ENCODE measurements at places on chromosomes 11 and 22. TPM values are rescaled to one million over a fixed set of nuclear protein-coding genes. Genes with fewer than 3 reads are reported as not detected.
A peak's percentile ranks its signal among the peaks of the same experiment; 100 is the strongest.

- no peaks in the 10 kb centered on the region for H3K27me3 ChIP-seq
- H3K4me3 ChIP-seq, result no peak overlapping the region
- H3K36me3 ChIP-seq, result no peaks in the 10 kb centered on the region
- no peaks in the 10 kb centered on the region for H3K4me1 ChIP-seq
Measured at GRCh38 chr11:101727451-101727850, 143.6 kb upstream of the TRPC6 start.

DNA sequence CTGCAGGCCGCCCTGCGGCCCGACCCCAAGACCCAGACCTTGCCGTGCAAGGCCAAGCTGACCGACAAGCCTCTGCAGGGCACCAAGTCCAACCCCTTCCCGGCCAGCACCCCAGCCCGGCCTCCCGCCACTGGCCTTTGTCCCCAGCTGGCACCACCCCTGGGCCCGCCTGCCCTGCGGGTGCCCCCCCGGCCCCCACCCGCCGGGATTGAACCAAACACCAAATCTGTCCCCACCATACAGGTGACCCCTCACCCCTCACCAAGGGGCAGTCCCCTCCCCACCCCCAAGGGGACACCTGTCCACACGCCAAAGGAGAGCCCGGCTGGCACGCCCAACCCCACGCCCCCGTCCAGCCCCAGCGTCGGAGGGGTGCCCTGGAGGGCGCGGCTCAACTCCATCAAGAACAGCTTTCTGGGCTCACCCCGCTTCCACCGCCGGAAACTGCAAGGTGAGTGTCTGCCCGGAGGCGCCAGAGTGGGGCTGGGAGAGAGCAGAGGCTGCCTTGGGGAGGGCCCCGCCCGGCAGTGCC lies 36.2 kb downstream of the MOB2 start:
- no peak overlapping the region for H3K27ac ChIP-seq
- no peaks in the 10 kb centered on the region for H3K4me1 ChIP-seq
- H3K4me3 ChIP-seq, result no peak overlapping the region
- H3K27me3 ChIP-seq, result no peaks in the 10 kb centered on the region

GRCh38 chr22:42619261-42620063 lies 4.8 kb upstream of the POLDIP3 start:
- no peak for DNase-seq
- H3K36me3 ChIP-seq, result peaks cover 45% of the 10 kb centered on the region
- H3K27ac ChIP-seq, result no peak overlapping the region
- no peaks in the 10 kb centered on the region for H3K27me3 ChIP-seq
- peaks cover 32% of the 10 kb centered on the region for H3K4me1 ChIP-seq

- no peak overlapping the region for H3K4me3 ChIP-seq
- H3K27ac ChIP-seq, result no peak overlapping the region
- H3K4me1 ChIP-seq, result peaks cover 28% of the 10 kb centered on the region
- no peaks in the 10 kb centered on the region for H3K27me3 ChIP-seq
- peak; percentile 42 for DNase-seq
Measured at GRCh38 chr11:60447846-60448245, 7.8 kb upstream of the MS4A1 start.

DNA sequence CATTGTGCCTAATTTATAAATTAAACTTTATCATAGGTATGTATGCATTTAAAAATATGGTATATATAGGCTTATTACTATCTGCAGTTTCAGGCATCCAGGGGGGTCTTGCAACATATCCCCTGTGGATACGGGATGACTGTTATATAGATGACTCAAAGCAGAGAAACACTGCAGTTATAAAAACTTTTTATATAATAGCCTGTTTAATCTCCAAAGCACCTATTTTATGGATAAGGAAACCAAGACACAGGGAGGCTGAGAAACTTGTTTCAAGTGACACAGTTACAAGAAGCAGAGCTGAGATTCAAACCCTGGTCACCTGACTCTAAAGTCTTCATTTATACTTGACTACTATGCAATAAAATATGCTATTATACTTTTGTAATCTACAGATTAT lies 897.7 kb downstream of the KCNA4 start:
- no peak overlapping the region for H3K4me3 ChIP-seq
- DNase-seq, result no peak
- H3K27me3 ChIP-seq, result no peaks in the 10 kb centered on the region

DNA sequence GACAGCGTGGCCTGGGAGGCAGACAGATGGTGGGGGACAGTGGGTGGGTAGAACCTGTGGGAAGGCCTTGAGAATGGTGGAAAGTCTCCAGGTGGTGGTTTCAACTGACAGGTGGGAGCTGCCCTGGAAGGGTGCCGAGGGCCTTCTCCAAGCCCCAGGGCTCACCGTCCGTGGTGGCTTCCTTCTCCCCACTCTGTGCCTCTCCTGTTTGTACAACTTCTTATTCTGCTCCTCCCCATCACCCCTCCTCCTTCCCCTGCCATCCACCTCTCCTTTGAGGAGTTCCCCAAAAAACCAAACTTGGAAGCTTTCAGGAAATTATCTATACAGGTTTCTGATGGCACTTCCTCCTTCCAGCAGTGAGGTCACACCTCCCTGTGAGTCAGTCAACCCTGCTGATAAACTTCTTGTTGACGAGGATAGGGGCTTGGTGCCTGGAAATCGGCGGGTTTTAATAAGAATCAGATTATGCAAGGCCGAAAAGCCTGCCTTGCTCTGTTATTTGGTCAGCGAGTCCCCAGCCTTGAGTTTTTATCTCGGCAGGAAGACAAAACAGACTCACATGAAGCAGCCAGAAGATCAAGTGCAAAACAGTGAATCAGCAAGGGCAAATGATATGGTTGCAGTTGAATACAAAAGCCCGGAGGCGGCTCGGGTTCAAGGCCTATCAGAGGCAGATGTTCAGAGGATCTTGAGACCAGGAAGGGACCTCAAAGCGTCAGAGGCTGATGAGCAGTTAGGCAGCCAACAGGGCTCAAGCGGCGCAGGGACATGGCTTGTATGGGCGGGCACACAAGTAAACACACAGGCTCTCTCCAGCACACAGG lies 9.5 kb upstream of the ST3GAL4 start:
- peaks cover 40% of the 10 kb centered on the region for H3K36me3 ChIP-seq
- peaks cover 31% of the 10 kb centered on the region for H3K4me1 ChIP-seq
- H3K27me3 ChIP-seq, result no peaks in the 10 kb centered on the region
- peak; percentile 89 for DNase-seq
- peak overlapping the region; percentile 20 for H3K4me3 ChIP-seq
- H3K27ac ChIP-seq, result peak overlapping the region; percentile 75

DNA sequence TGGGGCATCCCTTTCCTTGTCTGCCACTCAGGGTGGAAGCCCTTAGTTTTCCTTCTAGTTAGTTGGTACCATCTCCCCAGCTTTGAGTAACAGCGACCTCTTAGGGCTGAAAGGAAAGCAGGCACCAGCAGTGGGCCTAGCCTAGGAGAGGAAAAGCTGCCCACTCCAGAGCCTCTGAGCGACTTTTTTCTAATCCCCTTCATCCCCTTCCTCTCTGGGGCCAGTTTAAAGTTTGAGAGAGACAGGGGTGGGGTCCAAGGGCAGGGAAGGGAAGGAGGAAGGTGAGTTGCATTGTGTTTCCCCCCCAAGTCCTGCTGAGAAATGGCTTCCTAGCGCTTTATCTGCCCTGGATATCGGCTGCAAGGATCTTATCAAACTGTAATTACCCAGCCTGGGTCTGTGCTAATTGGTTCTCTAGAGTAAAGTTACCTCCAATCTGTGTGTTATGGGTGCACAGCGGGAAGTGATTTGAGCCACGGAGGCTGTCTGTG lies 573.9 kb upstream of the CADM1 start:
- no peak for DNase-seq
- no peak overlapping the region for H3K27ac ChIP-seq
- H3K4me3 ChIP-seq, result no peak overlapping the region
- H3K4me1 ChIP-seq, result no peaks in the 10 kb centered on the region
- H3K27me3 ChIP-seq, result no peaks in the 10 kb centered on the region

- no peaks in the 10 kb centered on the region for H3K36me3 ChIP-seq
- peak; percentile 67 for DNase-seq
- H3K27me3 ChIP-seq, result peaks cover 3% of the 10 kb centered on the region
- H3K4me1 ChIP-seq, result peaks cover 47% of the 10 kb centered on the region
Measured at GRCh38 chr11:76627606-76628005, 42.9 kb downstream of the LRRC32 start.

GRCh38 chr11:69297787-69298266 lies 3.9 kb downstream of the MYEOV start:
- DNase-seq, result peak; percentile 99
- peak overlapping the region; percentile 7 for H3K4me3 ChIP-seq
- no peaks in the 10 kb centered on the region for H3K36me3 ChIP-seq
- no peaks in the 10 kb centered on the region for H3K27me3 ChIP-seq

GRCh38 chr11:94417386-94417987 lies 16.3 kb upstream of the GPR83 start:
- peaks cover 60% of the 10 kb centered on the region for H3K36me3 ChIP-seq
- H3K4me1 ChIP-seq, result no peaks in the 10 kb centered on the region
- no peak overlapping the region for H3K4me3 ChIP-seq
- DNase-seq, result no peak
- H3K27ac ChIP-seq, result no peak overlapping the region

- no peak for DNase-seq
- no peak overlapping the region for H3K4me3 ChIP-seq
- no peaks in the 10 kb centered on the region for H3K27me3 ChIP-seq
- no peak overlapping the region for H3K27ac ChIP-seq
- peaks cover 69% of the 10 kb centered on the region for H3K36me3 ChIP-seq
- H3K4me1 ChIP-seq, result peaks cover 2% of the 10 kb centered on the region
Measured at GRCh38 chr11:47572715-47573255, 6.0 kb downstream of the KBTBD4 start.

DNA sequence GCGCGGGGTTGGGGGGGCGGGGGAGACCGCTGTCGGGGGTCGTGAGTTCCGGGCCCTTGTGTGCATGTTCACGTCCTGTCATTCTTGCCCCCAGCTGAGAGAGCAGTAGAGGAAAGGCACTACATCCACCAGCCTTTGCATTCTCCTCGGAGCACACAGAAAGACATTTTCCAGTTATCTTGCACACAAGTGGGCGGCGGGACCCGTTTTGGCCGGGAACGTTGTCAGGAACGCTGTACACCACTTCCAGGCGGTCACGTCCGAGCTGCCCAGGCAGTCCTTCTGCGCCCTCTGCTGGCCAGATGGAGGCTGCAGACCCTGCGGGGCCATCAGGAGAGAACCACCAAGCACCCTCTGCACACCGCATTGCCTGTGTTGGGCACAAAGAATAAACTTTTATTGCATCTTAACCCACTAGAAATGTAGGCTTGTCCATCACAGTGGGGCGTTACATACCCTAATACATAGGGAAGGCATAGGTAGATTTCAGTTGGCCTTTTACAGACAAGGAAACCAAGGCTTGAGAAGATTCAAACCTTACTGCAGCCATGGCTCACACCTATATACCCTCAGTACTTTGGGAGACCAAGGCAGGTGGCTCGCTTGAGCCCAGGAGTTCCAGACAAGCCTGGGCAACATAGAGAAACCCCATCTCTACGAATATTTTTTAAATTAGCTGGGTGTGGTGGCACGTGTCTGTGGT lies 2.8 kb upstream of the CDKN1C start:
- no peak overlapping the region for H3K27ac ChIP-seq
- DNase-seq, result peak; percentile 82
- peaks cover 31% of the 10 kb centered on the region for H3K4me1 ChIP-seq
- peaks cover 2% of the 10 kb centered on the region for H3K27me3 ChIP-seq
- H3K4me3 ChIP-seq, result no peak overlapping the region

- H3K27ac ChIP-seq, result no peak overlapping the region
- no peak for DNase-seq
- H3K4me3 ChIP-seq, result no peak overlapping the region
- peaks cover 5% of the 10 kb centered on the region for H3K4me1 ChIP-seq
- peaks cover 26% of the 10 kb centered on the region for H3K36me3 ChIP-seq
Measured at GRCh38 chr11:10096987-10097386, 197.0 kb downstream of the SBF2 start.

Gene BACE1-AS
- not detected for polyA plus RNA-seq

Gene EXPH5
- polyA plus RNA-seq, result 0.17 TPM

Gene OR51E2
- polyA plus RNA-seq, result not detected

Gene CHEK2
- polyA plus RNA-seq, result 7.8 TPM

Gene SMIM35
- 0.11 TPM for polyA plus RNA-seq

Gene PYGM
- polyA plus RNA-seq, result 0.05 TPM

Gene ADSL
- polyA plus RNA-seq, result 65.1 TPM
